Ovary (tissue), 10 donors: ENCODE measurements at places on chromosomes 7 and 10. TPM values are rescaled to one million over a fixed set of nuclear protein-coding genes. Genes with fewer than 3 reads are reported as not detected.

GPR85 gene
- 0.23 TPM for total RNA-seq

SPACDR gene
- 2.1 TPM for total RNA-seq

SUN3 gene
- total RNA-seq = not detected

PDE1C gene
- total RNA-seq = 19.0 TPM

SEMA3E gene
- 0.35 TPM for total RNA-seq

SPAM1 gene
- total RNA-seq = not detected

ANXA11 gene
- 142 TPM for total RNA-seq

- H3K36me3 ChIP-seq = no peaks in the 10 kb centered on the region
- no peak for DNase-seq
- H3K27me3 ChIP-seq = no peaks in the 10 kb centered on the region
- H3K4me3 ChIP-seq = no peak overlapping the region
Measured at GRCh38 chr7:125127304-125127703, 197.7 kb upstream of the POT1 start.

GRCh38 chr7:110568932-110569331 lies 522.0 kb upstream of the LRRN3 start:
- no peak for DNase-seq
- H3K27me3 ChIP-seq = no peaks in the 10 kb centered on the region
- no peak overlapping the region for H3K4me3 ChIP-seq

DNA sequence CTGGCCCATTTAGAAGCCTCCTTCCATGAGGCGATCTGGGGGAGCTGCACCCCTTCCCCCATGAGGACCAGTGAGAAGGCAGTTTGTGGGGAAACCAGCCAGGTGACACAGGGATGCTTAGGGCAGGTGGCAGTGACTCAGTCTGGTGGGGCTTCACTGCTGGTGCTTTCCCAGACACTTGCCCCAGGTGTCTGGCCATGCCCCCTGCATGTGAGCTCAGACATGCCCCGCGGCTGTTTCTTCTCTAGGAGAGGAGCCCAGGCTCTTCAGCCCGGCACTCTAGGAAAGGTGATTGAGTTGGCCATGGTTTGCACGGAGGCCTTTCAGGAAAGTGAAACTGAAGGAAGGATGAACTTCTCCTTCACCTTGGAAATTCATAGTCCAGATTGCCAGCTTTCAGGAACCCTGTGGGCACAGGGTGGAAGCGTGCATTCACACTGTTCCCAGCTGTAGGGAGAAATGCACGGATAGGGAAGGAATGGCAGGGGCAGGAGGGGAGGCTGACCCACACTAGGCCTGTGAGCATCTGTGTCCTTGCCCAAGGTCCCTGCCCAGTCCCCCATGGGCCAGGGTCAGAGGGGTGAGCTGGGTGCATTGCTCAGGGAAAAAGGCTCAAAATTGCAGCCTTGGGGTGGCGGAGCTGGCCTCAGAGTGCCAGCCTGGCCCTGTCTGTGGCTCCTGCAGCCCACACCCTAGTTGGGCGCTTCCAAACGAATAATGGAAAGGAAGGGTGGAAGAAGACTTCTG lies 359.1 kb downstream of the GLRX3 start:
- no peak overlapping the region for H3K27ac ChIP-seq
- no peaks in the 10 kb centered on the region for H3K27me3 ChIP-seq
- no peaks in the 10 kb centered on the region for H3K4me1 ChIP-seq
- H3K4me3 ChIP-seq = no peak overlapping the region

DNA sequence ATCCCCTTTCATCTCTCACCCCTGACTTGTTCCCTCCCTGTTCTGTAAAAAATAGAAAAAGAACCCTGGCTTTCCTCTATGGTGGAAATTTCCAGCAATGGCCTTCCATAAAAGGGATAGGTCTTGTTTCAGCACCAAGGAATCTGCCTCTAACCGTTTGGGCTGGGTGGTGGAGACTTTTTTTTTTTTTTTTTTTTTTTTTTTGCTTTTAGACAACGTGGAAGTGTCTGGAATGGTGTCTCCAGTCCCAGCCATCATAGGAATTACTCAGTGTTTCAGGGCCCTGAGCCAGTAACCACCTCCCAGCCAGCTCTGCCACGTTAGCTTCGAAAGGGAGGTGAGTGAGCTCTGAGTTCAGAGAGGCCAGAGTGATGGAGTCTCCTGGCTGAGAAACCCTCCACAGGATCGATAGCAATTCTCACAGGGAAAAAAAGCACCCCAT lies 97.3 kb upstream of the COL1A2 start:
- no peak overlapping the region for H3K4me3 ChIP-seq
- no peaks in the 10 kb centered on the region for H3K36me3 ChIP-seq
- peaks cover 19% of the 10 kb centered on the region for H3K4me1 ChIP-seq
- H3K27me3 ChIP-seq = no peaks in the 10 kb centered on the region
- DNase-seq = peak; percentile 80

- no peak for DNase-seq
- no peaks in the 10 kb centered on the region for H3K27me3 ChIP-seq
- no peaks in the 10 kb centered on the region for H3K36me3 ChIP-seq
- no peak overlapping the region for H3K4me3 ChIP-seq
Measured at GRCh38 chr10:70991140-70992124, 103.1 kb upstream of the PCBD1 start.

DNA sequence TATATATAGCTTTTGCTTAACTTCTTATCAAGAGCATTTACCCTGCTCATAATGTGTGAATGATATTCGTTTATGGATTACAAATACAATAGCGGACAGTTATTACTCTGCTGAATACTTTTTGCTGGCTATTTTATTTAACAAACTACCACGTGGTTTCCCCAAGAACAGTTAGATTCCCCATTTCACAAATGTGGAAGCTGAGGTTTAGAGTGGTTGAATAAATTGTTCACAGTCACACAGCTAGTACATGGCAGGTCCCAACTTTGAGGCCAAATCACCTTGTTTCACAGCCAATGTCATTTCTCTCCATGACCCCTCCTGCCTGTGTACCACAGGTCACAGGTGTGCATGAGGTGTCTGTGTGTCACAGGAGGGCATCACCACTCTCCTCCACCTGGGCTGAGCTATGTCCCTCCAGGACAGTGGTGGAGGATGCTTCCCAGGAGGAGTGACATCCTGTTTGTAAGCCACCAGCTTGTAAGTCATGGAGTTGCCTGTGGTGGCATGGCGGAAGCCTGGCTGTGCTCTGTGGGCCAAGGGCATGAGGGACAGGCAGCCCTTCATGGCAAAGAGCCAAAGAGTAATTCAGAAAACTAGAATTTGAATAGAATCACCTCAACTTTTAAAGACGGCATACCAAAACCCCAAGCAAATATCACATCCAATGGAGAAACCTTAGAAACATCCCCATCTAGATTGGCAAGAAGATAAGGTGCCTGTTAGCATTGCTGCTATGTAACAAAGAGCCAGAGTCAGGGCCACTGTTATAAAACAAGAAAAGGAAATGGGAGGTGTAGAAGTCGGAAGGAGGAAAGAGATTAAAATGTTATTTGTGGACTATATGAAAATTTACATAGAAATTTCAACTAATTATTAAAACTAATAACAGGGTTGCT lies 51.9 kb downstream of the AOC1 start:
- no peaks in the 10 kb centered on the region for H3K4me1 ChIP-seq
- H3K4me3 ChIP-seq = no peak overlapping the region
- DNase-seq = no peak
- no peaks in the 10 kb centered on the region for H3K36me3 ChIP-seq
- no peaks in the 10 kb centered on the region for H3K27me3 ChIP-seq

GRCh38 chr10:114115661-114116445 lies 58.1 kb downstream of the CCDC186 start:
- no peaks in the 10 kb centered on the region for H3K4me1 ChIP-seq
- no peak overlapping the region for H3K4me3 ChIP-seq
- DNase-seq = no peak
- H3K27me3 ChIP-seq = no peaks in the 10 kb centered on the region
- no peak overlapping the region for H3K27ac ChIP-seq

DNA sequence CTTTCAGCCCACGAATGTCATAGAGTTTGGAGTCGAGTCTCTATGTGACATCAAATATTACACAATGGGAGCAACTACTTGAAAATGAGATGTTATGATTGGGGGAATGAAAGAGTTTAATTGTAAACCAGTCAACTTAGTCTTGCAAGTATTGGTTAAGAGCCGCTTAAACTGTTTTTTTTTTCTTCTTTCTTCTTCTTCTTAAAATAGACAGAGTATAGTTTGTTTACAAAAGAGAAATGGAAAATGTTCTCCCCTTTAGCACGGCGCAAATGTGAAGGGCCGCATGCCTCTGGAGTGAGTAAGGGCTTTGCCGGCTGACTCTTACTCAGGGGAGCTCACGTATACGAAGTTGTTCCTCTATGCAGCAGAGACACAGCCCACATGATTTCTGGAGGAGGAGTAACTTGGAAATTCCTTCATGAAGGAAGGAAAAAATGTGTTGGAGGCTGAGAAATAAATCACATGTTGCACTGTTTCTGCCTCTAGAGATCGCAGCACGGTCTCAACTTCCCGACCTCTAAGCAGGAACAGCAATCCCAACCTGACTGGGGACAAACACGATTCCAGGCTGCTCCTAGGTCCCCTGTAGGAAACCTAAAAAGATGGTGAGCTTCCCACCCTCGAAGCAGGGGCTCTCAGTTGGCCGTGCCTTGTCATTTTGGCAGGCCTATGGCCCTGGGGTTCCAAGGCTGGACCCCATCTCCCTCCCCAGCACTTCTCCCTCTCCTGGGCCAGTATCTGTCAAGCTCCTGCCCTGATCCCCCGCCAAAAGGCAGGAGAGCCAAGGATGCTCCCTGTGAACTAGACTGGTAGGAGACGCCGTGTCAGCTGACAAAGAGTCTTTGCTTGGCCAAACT lies 44.8 kb downstream of the MYOF start:
- peak overlapping the region; percentile 17 for H3K4me3 ChIP-seq
- H3K36me3 ChIP-seq = no peaks in the 10 kb centered on the region
- peaks cover 20% of the 10 kb centered on the region for H3K4me1 ChIP-seq
- DNase-seq = peak; percentile 82
- H3K27me3 ChIP-seq = no peaks in the 10 kb centered on the region

GRCh38 chr10:112763916-112764520 lies 186.0 kb upstream of the TCF7L2 start:
- H3K27me3 ChIP-seq = no peaks in the 10 kb centered on the region
- H3K36me3 ChIP-seq = no peaks in the 10 kb centered on the region
- H3K27ac ChIP-seq = no peak overlapping the region
- H3K4me1 ChIP-seq = no peaks in the 10 kb centered on the region

DNA sequence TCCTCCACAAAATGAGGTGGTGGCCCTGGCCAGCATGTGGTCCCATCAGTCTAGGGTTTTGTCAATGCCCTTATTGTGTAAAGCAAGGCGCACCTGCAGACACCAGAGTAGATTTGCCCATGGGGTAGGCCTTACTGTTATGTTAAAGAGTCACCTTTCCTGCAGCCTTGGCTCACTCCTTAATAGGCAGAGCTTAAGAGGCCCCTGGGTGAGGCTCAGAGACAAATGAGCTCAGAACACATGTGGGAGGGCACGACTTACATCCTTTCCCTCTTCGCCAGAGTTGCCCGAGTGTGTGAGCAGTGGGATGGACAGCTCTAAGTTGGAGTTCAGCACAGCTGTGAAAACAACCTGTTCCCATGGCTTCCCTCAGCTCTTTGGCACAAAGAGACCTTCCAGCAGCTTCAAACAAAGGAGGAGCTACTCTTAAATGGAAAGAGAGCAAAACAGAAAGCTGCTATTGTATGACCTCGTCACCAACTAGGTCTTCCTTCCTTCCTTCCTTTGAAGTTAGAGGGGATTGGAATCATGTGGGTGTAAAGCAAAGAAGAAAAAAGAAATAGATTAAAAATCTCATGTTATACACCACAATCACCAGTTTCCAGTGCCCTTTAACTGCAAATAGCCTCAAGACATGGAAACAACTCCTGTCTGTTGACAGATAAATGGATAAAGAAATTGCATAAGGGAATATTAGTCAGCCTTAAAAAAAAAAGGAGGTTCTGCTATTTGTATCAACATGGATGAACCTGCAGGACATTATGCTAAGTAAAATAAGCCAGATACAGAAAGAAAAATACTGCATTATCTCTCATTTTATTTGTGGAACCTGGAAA lies 11.9 kb upstream of the XPNPEP1 start:
- no peaks in the 10 kb centered on the region for H3K36me3 ChIP-seq
- H3K27me3 ChIP-seq = no peaks in the 10 kb centered on the region
- H3K4me3 ChIP-seq = no peak overlapping the region
- DNase-seq = no peak

DNA sequence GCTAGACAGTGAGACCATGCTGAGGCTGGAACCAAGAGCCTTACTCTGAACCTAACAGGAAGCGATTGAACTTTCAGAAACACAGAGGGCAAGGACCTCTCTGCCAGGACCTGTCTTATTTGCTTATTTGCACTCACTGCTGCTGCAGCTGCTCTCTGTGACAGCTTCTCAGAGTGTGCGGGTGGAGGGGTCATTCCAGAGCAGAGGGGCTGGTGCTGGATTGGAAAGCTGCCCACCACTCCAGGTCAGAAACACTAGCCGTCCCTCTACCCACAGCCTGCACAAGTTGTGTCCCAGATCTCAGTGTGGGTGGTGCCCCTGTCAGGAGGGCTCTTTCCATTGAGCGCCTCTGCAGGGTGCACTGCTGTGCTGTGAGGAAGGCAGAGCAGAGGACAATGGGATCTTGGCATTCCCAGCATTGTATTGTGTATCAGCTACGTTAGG lies 126.2 kb downstream of the CCNY start:
- H3K36me3 ChIP-seq = no peaks in the 10 kb centered on the region
- peaks cover 17% of the 10 kb centered on the region for H3K4me1 ChIP-seq
- H3K27ac ChIP-seq = no peak overlapping the region
- DNase-seq = no peak
- H3K27me3 ChIP-seq = no peaks in the 10 kb centered on the region
